ENCODE measurements at places on chromosomes 6 and 20.

GRCh38 chr6:35445691-35446090 lies 6.4 kb upstream of the FANCE start:
- no peak for DNase-seq

DNA sequence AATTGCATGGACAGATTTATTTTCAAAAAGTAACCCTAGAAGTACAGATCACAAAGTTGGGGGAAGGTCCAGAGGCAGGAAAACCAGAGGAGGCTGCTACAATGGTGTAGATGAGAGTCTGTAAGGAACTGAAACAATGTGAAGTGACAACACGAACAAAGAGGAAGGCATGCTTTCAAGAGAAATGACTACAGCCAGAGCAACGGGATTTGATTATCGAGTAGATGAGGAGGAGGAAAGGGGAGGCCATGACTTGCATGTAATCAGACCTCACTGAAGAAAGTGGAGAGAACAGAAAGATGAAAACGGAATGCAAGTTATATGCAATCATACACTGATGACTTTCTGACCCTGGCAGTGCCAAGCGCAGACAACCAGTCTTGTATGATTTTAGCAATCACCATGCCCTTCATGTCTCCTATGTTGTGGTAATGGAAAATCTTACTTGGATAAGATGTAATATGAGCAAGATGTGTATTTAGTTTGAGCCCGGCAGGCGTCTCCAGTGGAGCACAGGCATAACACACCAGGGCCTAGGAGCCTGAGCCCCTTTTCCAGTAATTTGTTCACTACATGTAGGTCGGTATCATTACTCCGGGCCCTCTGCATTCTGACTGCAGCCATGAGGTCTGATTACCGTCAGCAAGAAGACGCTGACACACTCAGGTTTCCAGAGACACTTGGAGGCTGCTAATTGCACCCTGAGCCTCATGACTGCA lies 34.0 kb upstream of the FAM83C start:
- no peak for DNase-seq

DNA sequence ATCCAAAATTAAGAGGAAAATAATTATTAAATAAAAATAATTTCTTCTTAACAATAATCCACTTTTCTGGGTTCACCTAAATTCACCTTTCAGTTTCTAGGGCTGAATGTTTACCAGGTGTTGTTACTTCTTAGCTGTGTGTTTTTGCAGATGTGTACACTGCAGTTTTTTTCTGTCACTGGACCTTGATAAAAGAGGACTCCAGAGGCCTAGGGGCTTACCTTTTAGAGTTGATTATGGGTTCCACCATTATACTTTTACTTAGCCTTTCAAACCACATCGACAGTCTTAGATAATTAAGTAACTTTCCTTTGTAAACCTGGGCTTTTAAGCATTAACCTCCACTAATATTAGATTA lies 766.5 kb downstream of the BCKDHB start:
- DNase-seq, result no peak

DNA sequence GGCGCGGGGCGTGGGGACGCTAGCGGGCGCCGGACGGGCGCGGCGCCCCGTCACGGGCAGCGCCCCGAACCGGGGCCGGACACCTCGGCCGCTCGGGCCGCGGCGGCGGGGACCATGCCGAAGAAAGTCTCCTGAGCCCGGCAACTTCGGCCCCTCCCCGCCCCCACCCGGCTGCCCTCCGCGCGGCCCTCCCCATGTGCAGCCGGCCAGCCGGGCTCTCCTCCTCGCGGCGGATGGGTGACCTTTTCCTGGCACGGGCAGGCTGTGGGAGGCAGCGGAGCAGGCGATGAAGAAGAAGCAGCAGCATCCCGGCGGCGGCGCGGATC lies 278 bp downstream of the UST start:
- no peak for DNase-seq

DNA sequence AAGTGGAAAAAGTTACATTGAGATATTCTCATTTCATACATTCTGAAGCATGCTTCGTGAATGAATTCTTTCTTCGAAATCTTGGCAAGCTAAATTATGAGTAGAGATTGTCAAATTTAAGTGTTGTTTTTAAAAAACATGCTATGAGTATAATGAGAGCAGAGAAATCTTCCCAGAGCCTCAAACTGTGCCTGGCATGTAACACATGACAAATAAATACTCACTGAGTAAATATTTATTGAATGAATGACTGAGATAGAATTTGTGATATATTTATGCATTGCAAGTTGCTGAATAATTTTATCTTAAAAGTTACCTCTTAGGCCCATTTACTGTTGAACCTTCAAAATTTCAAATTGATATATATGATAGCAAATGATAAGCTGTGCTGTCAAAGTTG lies 24.7 kb upstream of the CD2AP start:
- DNase-seq, result no peak

- DNase-seq, result no peak
These were observed 28.9 kb downstream of the TBC1D7 start for GRCh38 chr6:13299403-13299821.

GRCh38 chr20:46777331-46777730 lies 67.9 kb downstream of the SLC2A10 start:
- no peak for DNase-seq
